ENCODE measurements at places on chromosomes 3 and 15. TPM values are rescaled to one million over a fixed set of nuclear protein-coding genes. Genes with fewer than 3 reads are reported as not detected.

Gene DCLK3
- total RNA-seq: 0.07 TPM

Gene FBN1
- 24.3 TPM for total RNA-seq

Gene CKMT1A
- total RNA-seq: 4.9 TPM

Gene USP50
- total RNA-seq: not detected

Gene TLE3
- total RNA-seq: 89.9 TPM

Gene MAP2K5
- total RNA-seq: 19.6 TPM

Gene GOLGA6B
- not detected for total RNA-seq

Gene CCK
- not detected for total RNA-seq

Gene USP19
- total RNA-seq: 71.8 TPM

DNA sequence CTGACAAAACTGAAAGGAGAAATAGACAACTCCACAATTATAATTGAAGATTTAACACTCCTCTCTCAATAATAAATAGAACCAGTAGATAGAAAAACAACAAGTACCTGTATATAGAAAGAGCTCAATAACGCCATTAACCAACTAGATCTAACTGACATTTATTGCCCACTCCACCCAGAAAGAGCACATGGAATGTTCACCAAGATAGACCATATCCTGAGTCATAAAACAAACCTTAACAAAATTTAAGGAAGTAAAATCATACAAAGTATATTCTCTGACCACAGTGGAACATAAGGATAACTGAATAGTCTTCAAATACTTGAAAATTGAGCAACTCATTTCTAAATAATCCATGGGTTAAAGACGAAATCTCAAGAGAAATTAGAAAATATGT, 25.1 kb downstream of the KBTBD12 start:
- H3K36me3 ChIP-seq: no peaks in the 10 kb centered on the region
- no peaks in the 10 kb centered on the region for H3K4me1 ChIP-seq

GRCh38 chr3:11605398-11605797, 38.3 kb downstream of the VGLL4 start:
- peaks cover 9% of the 10 kb centered on the region for H3K36me3 ChIP-seq
- no peak overlapping the region for H3K27ac ChIP-seq
- H3K4me1 ChIP-seq: peaks cover 93% of the 10 kb centered on the region
- H3K4me3 ChIP-seq: peak overlapping the region; percentile 30
- no peaks in the 10 kb centered on the region for H3K27me3 ChIP-seq

GRCh38 chr15:51155891-51156290, 61.2 kb upstream of the TNFAIP8L3 start:
- H3K4me1 ChIP-seq: no peaks in the 10 kb centered on the region
- H3K4me3 ChIP-seq: no peak overlapping the region
- H3K27me3 ChIP-seq: no peaks in the 10 kb centered on the region
- H3K36me3 ChIP-seq: no peaks in the 10 kb centered on the region
- no peak overlapping the region for H3K27ac ChIP-seq

GRCh38 chr3:81164806-81165205, 596.6 kb downstream of the GBE1 start:
- H3K36me3 ChIP-seq: no peaks in the 10 kb centered on the region
- DNase-seq: no peak
- no peaks in the 10 kb centered on the region for H3K27me3 ChIP-seq
- H3K4me3 ChIP-seq: no peak overlapping the region
- no peak overlapping the region for H3K27ac ChIP-seq

GRCh38 chr15:80502782-80503181, 98.6 kb downstream of the ARNT2 start:
- no peak for DNase-seq
- H3K4me3 ChIP-seq: no peak overlapping the region
- peaks cover 50% of the 10 kb centered on the region for H3K4me1 ChIP-seq
- H3K27me3 ChIP-seq: no peaks in the 10 kb centered on the region

- no peak overlapping the region for H3K27ac ChIP-seq
- no peaks in the 10 kb centered on the region for H3K27me3 ChIP-seq
- DNase-seq: no peak
- H3K36me3 ChIP-seq: peaks cover 10% of the 10 kb centered on the region
- H3K4me1 ChIP-seq: peaks cover 8% of the 10 kb centered on the region
- no peak overlapping the region for H3K4me3 ChIP-seq
Measured at GRCh38 chr3:17430582-17430981, 311.8 kb downstream of the TBC1D5 start.

DNA sequence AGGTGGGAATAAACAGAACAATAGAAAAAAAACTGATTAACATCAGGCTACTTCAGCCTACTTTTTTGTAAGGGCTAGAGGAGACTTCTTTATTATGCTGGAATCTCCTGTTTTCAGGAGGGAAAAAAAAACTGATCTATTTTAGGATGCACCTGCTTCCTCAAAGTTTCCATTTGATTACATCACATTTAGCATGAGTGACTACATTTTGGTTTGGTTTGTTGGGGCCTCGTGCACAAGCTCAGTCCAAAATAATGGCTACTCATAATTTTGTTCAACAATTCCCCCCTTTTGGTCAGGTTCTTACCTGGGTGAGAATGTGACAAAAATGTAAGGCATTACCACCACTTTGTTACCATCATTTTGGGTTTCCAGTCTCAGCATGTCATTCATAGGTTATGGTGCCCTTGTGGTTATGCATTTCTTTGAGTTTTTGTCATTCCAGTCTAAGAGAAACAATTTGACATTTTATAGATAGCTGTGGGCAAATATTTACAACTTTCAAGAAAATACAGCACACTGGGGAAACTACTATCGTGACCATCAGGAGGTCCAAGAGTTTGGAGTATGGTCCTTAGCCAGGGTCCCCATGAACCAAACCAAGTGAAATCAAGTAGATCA, 93.6 kb upstream of the ATP11B start:
- no peak overlapping the region for H3K27ac ChIP-seq
- no peak for DNase-seq
- no peak overlapping the region for H3K4me3 ChIP-seq
- H3K27me3 ChIP-seq: peaks cover 4% of the 10 kb centered on the region

DNA sequence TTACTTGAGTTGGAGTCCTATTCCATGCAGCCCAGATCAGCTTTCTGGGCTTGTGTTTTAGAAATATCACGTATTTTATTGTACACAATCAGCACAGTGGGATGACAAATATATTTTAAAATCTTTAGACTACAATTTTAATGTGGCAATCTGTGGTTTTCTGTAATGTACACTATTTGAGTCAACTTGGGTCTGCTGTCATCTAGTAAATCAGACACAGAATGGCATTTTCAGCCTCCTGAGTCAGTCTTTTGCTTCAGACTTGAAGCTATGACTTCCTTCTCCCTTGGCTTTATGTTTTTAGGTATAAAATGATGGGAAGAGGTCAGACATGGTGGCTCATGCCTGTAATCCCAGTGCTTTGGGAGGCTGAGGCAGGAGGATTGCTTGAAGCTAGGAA, 232.1 kb downstream of the NECTIN3 start:
- H3K36me3 ChIP-seq: no peaks in the 10 kb centered on the region
- no peaks in the 10 kb centered on the region for H3K4me1 ChIP-seq
- no peaks in the 10 kb centered on the region for H3K27me3 ChIP-seq
- no peak for DNase-seq
- no peak overlapping the region for H3K4me3 ChIP-seq
- H3K27ac ChIP-seq: no peak overlapping the region

DNA sequence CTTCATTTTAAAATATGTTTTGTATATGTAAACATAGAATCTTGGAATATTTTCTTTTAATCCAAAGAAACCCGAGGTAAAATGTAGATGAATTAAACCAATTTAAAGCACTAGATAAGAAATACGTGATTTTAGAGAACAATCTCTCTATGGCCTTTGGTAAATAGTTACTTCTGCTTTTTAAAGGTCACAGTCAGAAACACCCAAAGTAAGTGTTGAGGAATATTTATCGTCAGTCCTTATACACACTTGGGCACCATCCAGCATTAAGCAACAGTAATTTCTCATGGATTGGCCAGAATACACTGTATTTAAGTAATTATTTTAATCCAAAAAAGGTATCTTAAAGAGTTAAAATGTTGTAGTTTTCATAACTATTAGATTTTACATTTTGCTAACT, 713.2 kb downstream of the NLGN1 start:
- H3K36me3 ChIP-seq: no peaks in the 10 kb centered on the region
- no peaks in the 10 kb centered on the region for H3K4me1 ChIP-seq
- H3K27ac ChIP-seq: no peak overlapping the region
- DNase-seq: no peak
- H3K27me3 ChIP-seq: no peaks in the 10 kb centered on the region
- no peak overlapping the region for H3K4me3 ChIP-seq

- no peak overlapping the region for H3K27ac ChIP-seq
- no peaks in the 10 kb centered on the region for H3K36me3 ChIP-seq
- DNase-seq: no peak
- H3K4me3 ChIP-seq: no peak overlapping the region
- peaks cover 35% of the 10 kb centered on the region for H3K4me1 ChIP-seq
Measured at GRCh38 chr3:172213904-172214303, 174.5 kb downstream of the FNDC3B start.

DNA sequence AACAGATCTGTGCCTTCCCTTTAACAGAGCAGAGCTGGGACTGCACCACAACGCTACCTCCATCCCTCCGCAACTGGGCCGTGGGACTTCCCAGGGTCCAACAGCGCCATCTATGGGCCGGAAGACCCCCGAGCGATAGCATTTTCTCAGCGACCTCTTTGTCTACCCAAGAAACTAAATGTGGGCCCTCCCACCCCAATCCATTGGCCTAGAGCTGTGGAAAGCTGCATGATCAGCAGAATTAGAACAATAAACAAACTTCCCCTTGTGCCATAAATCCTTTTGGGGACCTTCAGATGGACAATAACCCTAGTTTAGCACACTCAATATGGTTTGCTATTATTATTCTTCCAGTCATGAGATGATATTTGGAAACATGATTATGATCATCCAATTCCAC, 74.8 kb upstream of the NTRK3 start:
- H3K27me3 ChIP-seq: peaks cover 31% of the 10 kb centered on the region
- H3K4me3 ChIP-seq: no peak overlapping the region
- no peaks in the 10 kb centered on the region for H3K4me1 ChIP-seq

GRCh38 chr3:31189971-31190370, 295.5 kb upstream of the GADL1 start:
- no peak overlapping the region for H3K4me3 ChIP-seq
- H3K27me3 ChIP-seq: no peaks in the 10 kb centered on the region
- H3K36me3 ChIP-seq: no peaks in the 10 kb centered on the region
- H3K27ac ChIP-seq: no peak overlapping the region
- no peaks in the 10 kb centered on the region for H3K4me1 ChIP-seq

- H3K27ac ChIP-seq: no peak overlapping the region
- H3K4me1 ChIP-seq: no peaks in the 10 kb centered on the region
- no peaks in the 10 kb centered on the region for H3K36me3 ChIP-seq
Measured at GRCh38 chr3:143414571-143415253, 295.1 kb downstream of the CHST2 start.

DNA sequence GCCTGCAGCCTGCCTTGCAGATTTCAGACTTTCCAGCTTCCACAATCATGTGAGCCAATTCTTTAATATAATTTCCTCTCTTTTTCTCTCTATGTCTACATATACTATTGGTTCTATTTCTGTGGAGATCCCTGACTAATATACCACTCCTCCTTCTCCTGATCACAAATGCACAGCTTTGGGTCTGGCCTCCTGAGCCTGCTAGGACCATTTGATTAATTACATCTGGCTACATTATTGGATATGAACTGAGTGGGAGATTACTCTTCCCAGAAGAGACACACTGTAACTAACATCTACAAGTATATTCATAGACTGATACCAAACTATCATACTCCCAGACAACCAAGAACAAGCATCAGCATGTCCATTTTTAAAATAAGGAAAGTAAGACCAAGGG, 188.9 kb upstream of the LMCD1 start:
- DNase-seq: no peak
- H3K27me3 ChIP-seq: no peaks in the 10 kb centered on the region
- H3K27ac ChIP-seq: no peak overlapping the region
- no peak overlapping the region for H3K4me3 ChIP-seq

GRCh38 chr3:53970661-53971060, 79.0 kb upstream of the SELENOK start:
- no peak for DNase-seq
- H3K4me3 ChIP-seq: no peak overlapping the region
- H3K4me1 ChIP-seq: no peaks in the 10 kb centered on the region
- H3K27ac ChIP-seq: no peak overlapping the region
- peaks cover 7% of the 10 kb centered on the region for H3K36me3 ChIP-seq

GRCh38 chr15:48281674-48282073, 49.6 kb upstream of the DUT start:
- no peak overlapping the region for H3K4me3 ChIP-seq
- no peak overlapping the region for H3K27ac ChIP-seq
- DNase-seq: no peak
- no peaks in the 10 kb centered on the region for H3K36me3 ChIP-seq
